Stimulated activated CD4-positive, alpha-beta T cell treated with anti-CD3 and anti-CD28 coated beads, Interleukin-1b, Interleukin-23, amount 100 ng/mL, for 24 hours (primary cell): ENCODE measurements at places on chromosomes 4 and X.

- no peak for DNase-seq
These were observed 161.6 kb upstream of the HCCS start for GRCh38 chrX:10949541-10949940.

DNA sequence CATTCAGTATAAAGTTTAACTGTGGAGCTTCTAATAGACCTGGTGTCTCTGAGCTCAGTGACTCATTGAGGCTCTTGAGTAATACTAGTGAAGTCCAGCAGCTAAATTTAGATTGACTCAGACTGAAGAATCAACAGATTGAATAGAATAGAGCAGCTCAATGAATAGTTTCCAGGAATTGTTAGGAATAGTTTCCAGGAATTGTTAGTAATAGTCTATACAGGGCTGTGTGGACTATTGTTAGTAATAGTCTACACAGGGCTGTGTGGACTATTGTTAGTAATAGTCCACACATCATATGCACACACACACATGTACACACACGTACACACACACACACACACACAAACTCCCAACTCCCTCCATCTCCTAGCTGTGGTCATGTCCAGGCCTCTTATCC is 3.0 kb downstream of the GIMD1 start:
- DNase-seq, result no peak

DNA sequence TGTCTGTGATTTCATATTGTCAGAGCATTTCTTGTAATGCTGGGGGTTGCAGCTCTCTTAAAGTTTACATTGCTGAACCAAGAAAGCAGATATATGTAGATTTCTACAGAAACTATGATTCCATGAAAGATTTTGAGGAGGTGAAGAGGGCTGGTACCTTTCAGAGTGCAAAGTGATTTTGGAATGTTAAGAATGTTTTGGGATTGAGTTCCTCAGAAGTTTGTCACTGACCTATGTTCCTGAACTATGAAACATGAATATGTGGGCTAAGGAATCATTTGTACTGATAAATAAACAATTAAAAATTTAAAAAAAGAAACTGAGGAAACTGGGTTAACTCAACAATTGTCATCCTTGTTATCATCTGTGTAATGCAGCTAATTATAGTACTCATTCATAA is 12.3 kb upstream of the CHIC2 start:
- DNase-seq, result no peak

DNA sequence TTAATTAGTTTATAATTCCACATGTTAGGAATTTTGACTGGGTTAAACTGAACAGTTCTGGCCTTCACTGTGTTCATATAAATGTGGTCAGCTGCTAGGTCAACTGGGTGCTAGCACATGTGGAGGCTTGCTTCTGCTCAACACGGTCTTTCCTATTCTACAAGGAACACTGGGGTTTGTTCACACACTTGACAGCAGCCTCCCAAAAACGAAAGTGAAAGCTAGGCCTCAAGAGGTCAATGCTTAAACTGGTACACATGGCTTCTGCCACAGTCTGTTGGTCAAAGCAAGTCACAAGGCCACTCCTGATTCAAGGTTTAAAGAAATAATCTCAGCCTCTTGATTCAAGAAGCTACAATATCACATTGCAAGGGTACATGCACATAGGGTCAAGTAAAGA is 126.5 kb downstream of the QDPR start:
- DNase-seq, result no peak

GRCh38 chr4:113998531-113998930 is 19.1 kb upstream of the ARSJ start:
- no peak for DNase-seq

- no peak for DNase-seq
These were observed 30.3 kb downstream of the UCHL1 start for GRCh38 chr4:41287005-41287404.

GRCh38 chr4:136554033-136554432 is 978.3 kb downstream of the PCDH18 start:
- DNase-seq, result no peak

GRCh38 chrX:10098270-10098713 is 58.5 kb upstream of the CLCN4 start:
- no peak for DNase-seq

DNA sequence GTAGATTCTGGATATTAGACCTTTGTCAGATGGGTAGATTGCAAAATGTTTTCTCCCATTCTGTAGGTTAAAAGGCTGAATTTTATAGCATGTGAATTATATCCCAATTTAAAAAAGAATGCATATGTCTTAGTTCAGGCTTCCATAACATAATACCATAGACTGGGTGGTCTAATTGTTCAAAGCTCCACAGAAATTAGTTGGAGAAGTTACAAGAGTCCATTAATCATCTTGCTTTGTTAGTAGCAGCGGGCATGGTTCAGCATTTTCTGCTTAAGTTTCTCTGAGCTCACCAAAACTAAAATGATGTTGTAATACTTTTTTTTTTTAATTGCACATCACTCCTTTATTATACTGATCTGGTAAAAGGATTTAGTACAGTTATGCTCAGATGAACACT is 1.8 kb downstream of the PGAM4 start:
- DNase-seq, result no peak

DNA sequence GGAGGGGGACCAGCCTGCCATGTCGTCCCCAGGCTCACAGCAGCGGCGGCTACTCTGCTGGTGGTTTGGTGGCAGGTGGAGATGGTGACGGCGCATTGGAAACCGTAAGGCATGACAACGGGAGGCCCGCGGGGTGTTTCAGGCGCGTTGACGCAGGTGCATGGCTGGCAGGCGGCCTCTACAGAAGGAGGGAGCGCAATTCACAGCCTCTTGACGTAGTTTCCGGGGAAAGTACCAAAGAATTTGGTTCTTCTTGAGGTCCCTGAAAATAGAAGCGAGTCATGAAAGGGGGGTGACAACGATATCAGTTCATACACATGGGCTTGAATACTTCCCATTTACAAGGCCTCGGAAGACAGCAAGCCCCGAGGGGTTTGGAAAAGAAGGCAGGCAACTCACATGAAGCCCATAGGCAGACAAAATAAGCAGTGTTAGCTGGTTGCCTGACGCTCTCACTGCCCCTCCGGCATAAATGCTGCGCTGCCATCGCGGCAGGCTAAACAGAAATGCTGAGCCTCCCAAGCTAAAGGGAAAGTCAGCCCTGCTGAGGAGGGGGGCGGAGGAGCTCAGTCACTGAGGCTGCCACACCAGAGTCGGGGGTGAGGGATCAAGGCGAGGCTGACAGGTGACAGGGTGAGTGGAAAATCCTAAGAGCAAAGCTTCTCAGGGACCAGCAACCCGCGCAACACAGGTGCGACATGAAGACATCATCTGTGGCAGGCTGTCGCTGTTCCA is 52.3 kb upstream of the PDLIM3 start:
- peak; percentile 36 for DNase-seq

DNA sequence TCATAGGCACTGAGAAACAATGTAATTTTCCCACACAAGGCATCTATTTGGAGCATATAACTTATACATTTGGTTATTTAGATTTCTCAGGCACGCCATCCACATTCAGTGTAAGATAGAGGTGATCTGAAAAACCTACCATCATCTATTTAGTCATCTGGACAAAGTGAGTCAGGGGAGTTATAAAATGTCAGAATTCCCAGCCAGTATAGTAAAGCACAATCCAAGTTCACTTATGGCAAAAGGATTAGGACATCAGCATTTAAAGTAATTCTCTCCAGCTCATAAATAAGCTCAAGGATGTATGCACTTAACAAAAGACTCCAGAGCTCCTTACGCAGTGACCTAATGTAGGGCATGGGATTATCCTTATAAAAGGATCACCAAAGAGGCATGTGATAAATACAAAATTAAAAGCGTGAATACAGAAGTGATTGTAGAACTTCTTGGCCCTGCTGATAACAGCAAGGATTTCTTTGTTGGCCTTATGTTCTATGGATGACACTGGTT is 65.3 kb upstream of the DCLK2 start:
- no peak for DNase-seq

GRCh38 chr4:33369446-33369845 is 2649.3 kb downstream of the PCDH7 start:
- DNase-seq, result no peak

- DNase-seq, result no peak
These were observed 198.2 kb upstream of the LDB2 start for GRCh38 chr4:17096692-17097091.

GRCh38 chr4:1489639-1489995 is 83.4 kb upstream of the NKX1-1 start:
- no peak for DNase-seq

DNA sequence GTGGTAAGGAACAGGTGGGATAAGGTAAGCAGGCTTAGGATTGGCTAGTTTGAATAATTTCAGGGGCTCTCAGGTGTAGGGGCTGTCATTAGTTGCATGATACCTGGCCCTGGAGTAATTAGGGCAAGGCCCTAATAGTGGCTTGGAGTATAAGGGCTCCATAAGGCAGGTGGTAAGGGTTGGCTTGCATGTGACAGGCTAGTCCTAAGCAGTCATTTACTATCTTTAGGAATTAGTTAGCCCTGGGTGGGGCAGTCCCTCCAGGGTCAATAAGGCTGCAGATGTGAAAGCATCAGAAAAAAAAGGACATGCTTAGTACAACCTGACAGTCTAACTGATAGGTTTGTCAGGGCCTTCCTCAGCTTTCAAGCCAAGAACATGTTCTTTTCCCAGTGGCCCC is 7.8 kb upstream of the TMPRSS11D start:
- no peak for DNase-seq

GRCh38 chrX:13983734-13984133 is 46.0 kb downstream of the GEMIN8 start:
- no peak for DNase-seq

DNA sequence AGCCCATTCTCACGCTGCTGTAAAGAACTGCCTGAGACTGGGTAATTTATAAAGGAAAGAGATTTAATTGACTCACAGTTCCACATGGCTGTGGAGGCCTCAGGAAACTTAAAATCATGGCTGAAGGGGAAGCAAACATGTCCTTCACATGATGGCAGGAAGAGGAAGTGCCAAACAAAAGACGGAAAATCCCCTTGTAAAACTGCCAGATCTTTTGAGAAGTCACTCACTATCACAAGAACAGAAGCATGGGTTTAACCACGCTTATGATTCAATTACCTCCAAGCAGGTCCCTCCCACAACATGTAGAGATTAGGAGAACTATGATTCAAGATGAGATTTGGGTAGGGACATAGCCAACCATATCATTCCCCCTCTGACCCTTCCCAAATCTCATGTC is 335.5 kb downstream of the IL15 start:
- no peak for DNase-seq

DNA sequence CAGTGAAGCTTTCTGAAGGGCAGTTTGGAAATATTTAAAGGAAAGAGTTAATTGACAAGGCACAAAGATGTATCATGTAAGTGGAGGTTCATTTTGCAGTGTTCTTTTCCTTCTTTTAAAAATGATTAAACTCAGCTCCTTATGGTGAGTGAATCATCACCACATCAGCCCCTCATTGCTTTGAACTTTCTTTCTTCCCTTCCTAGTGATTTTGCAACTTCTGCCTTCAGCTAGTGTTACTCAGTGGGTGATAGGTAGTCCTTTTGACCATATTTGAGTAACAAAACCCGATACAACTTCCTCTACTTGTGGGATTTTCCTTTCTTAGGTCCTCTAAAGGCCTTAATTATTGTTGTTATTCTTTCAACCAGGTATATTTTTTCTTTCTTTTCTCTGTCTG is 8.2 kb downstream of the ZCCHC4 start:
- DNase-seq, result no peak

DNA sequence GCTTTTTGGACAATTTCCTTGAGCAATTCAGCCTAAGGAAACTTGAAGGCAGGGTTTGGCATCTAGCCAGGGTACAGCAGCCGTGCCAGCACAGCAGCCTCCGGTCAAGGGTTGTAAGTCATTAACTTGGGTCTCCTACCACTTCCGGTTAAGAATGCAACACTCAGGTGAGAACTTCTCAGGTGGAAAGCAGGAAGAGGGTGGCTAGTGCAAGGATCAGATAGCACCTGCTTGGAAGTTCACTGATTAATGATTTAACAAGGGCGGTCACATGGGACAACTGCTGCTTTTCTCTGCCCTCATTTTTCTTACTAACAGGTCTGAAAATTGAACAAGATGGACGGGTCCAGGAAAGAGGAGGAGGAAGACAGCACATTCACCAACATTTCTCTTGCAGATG is 30.1 kb upstream of the SCOC start:
- no peak for DNase-seq

- DNase-seq, result no peak
These were observed 417.1 kb upstream of the MAGEB16 start for GRCh38 chrX:35380808-35381700.

DNA sequence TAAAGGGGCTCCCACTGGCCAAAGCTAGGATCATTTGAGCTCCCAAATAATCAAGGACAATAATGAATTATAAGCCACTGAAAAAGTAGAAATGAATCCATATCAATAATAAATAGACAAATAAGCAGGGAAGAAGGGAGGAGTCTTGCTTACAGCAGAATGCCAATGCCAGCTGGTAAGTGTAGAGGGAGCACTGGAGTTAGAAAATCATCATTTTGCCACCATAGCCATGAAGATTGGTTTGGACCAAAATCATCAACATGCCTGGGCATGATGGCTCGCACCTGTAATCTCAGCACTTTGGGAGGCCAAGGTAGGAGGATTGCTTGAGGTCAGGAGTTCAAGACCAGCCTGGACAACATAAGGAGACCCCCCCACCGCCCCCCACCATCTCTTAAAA is 20.4 kb upstream of the SH3KBP1 start:
- DNase-seq, result no peak

DNA sequence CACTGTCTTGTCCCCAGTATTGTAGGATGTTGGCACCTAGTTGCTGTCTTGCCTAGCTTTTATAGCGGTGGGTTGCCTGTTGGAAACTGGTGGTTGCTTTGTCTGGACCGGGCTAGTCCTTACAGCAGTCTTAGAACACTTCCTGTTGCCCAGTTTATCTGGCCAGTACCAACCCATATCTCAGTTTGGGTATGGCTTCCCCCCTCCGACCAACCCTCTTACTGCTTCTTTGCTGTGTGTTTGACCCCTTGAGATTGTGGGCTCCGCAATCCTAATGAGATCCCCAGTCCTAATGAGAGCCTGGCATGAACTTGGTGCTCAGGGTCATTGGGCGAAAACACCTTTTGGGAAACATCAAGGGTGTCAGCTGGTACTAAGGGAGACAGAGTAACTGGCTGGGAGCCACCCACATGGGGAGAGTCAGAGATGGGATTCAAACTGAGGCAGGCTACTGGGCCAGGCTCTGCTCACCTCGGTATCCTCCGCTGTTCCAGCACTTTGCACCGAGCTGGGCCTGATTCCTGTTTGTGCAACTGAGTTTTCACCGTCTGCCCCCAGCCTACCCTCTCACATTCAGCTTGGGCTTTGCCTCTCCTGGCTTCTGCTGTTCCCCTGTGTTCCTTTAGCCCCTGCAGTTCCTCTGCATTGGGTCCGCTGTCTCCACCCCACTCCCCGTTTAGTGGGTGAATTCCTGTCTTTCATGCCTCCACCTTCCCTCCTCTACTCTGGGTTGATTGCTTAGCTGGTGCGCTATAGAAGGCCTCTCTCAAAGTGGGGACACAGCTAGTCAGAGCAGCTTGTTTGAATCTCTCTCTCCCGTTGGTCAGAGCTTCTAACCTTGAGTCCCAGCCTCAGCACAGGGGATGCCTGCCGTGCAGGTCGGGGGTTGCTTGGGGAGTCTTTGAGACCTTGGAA is 1.6 kb downstream of the TBC1D14 start:
- DNase-seq, result no peak

GRCh38 chr4:95548738-95549245 is at the start of gene UNC5C:
TSS of gene UNC5C (minus strand) at chr4:95548973.
- DNase-seq, result no peak
